ENCODE measurements at places on chromosomes 3 and 15.

- peak; percentile 67 for DNase-seq
These were observed 95.2 kb downstream of the SEMA6D start for GRCh38 chr15:47812470-47812999.

DNA sequence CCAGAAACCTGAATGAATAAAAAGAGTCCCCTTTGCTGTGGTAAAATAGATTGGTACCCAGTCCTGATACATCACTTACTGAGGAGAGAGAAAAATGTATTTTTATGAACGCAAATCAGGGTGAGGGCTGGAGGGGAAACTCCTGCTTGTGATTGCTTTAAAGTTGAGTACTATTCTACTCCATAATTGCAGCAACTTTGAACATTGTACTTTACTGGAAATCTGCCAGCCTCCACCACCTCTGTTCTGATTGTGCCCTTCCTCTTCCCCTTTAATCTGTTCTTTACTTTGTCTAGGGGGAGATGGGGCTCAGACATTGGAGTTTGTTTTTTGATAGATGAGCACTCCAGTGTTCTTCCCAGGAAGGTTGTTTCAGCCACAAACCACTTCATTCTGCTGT is 81.9 kb downstream of the C3orf38 start:
- no peak for DNase-seq

DNA sequence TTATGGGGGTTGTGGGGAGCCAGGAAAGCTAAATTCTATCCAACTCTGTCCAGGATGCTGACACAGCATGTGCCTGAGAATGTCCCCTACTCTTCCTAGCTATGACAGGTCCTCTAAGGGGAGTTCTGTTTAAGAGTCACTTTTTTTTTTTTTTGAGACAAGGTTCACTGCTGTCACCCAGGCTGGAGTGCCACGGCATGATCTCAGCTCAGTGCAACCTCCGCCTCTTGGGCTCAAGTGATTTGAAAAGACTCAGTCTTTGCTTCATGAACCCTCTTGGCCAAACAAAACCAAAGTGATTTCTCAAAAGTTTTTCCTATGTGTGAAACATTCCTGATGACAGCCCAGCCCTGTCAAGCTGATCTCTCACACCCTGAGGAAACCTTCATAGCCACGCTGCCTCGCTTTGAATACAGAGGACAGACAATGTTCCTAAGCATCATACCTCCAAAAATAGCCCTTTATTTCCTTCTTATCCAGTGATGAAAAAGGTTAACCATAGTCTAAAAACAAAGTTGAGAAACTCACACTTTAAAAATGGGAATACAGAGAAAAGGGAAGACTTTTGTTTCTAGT is 105.5 kb upstream of the PROK2 start:
- no peak for DNase-seq

DNA sequence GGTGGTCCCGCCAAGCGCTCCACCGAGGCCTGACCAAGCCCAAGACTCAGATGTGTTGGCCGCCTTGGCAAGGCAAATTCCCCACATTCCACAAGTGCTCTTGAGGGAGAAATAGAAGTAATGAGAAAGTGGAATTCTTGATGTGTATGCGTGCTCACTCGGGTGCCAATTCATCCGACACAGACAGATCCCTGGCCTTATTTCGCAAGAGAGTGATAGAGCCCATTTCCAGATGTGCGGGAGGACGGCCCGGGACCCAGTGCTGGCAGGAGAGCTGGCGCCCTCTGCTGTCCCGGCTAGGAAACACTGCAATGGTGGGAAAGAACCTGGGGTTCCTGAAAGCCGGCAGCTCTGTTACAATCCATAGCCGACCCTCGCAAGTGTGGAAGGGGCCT is 76.0 kb downstream of the HMG20A start:
- DNase-seq: peak; percentile 35

DNA sequence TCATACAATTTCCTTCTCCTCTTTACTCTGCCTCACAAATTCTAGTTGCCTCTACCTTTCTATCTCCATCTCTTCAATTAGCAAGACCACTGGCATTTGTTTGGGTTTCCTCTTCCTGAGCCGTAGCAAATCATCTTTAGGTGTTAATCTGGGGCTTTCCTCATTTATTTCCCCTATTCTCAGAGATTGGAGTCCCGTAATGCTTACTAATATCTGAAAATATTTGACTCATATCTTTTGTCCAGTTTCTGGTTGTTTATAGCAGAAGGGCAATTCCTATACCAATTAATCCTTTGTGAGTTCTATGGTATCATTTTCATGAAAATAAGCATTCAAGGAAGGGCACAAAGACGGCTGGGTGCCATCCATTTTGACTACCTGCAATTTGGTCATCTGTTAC is 103.7 kb downstream of the NR2E3 start:
- DNase-seq: no peak

Measured in RCC 7860 (cell line).